Kidney (tissue), 22 donors: ENCODE measurements at places on chromosomes 7 and 10.

DNA sequence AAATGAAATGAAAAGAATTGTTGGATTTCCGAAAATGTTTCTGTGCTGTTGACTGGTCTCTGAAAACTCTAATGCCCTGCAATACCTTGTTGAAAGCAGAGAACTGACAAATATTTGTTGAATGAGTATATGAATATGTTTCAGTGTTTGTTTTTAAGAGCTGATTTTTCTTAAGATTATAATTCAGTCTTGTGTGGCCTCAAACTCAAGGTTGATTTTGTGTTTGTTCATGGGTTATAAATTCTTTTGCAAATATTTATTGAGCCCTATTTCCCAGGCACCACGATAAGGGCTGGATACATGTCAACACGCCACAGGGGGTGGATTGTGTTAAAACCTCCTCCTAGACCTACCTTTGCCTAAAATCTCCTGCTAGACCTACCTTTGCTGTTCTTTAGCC, 203.9 kb upstream of the PLPP4 start:
- DNase-seq, result no peak
- H3K4me1 ChIP-seq, result no peaks in the 10 kb centered on the region
- no peak overlapping the region for H3K27ac ChIP-seq
- H3K36me3 ChIP-seq, result no peaks in the 10 kb centered on the region

DNA sequence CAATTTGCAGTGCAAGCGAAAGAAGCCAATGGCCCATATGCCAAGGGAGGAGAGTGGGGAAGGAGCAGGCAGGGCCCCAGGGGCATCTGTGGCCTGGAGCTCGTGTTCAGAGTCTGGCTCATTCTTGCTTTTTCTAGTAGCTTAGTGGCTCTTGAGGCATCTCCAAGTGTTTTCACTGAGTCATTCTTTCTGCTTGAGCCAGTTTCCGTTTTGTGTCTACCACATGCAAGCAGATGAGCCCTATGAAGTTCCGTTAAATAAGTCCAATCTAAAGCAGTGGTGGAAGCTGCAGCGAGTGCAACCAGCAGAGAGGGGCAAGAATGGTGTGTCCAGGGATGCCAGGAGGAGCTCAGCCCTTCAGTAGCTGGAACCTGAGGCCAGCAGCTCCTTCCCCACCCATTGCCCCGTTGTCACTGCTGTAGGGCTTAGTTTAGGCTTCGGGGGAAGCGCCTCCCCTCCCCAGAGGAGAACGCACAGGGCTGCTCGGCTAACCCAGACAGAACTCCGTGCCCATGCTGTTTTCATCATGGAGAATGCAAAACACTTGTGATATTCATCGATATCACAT, 57.4 kb upstream of the EBF3 start:
- H3K36me3 ChIP-seq, result no peaks in the 10 kb centered on the region
- DNase-seq, result no peak
- H3K27ac ChIP-seq, result no peak overlapping the region

GRCh38 chr10:8033812-8034465, 20.5 kb upstream of the GATA3 start:
- H3K4me1 ChIP-seq, result no peaks in the 10 kb centered on the region
- peak; percentile 38 for DNase-seq
- H3K27me3 ChIP-seq, result peaks cover 42% of the 10 kb centered on the region

GRCh38 chr10:96560966-96561887, 25.6 kb downstream of the TM9SF3 start:
- no peaks in the 10 kb centered on the region for H3K4me1 ChIP-seq
- no peak overlapping the region for H3K4me3 ChIP-seq
- peaks cover 9% of the 10 kb centered on the region for H3K36me3 ChIP-seq
- H3K27ac ChIP-seq, result no peak overlapping the region
- H3K27me3 ChIP-seq, result no peaks in the 10 kb centered on the region
- DNase-seq, result no peak

DNA sequence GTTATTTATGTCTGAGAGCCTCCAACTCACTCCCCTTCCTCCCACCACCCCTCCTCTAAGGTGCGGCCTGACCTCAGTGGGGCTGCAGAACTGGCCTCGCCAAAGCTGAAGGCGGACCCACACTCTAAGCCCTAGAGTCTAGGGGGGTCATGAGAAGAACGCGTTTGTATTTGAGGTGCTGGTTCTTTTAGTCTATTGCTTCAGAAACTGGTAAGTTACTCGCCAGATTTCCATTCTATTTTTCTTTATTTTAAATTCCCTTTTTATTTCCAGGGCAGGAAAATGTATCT, 357.5 kb downstream of the DNAJB6 start:
- no peak overlapping the region for H3K27ac ChIP-seq
- no peaks in the 10 kb centered on the region for H3K4me1 ChIP-seq
